ENCODE measurements at places on chromosomes 7 and 10.
A peak's percentile ranks its signal among the peaks of the same experiment; 100 is the strongest.

DNA sequence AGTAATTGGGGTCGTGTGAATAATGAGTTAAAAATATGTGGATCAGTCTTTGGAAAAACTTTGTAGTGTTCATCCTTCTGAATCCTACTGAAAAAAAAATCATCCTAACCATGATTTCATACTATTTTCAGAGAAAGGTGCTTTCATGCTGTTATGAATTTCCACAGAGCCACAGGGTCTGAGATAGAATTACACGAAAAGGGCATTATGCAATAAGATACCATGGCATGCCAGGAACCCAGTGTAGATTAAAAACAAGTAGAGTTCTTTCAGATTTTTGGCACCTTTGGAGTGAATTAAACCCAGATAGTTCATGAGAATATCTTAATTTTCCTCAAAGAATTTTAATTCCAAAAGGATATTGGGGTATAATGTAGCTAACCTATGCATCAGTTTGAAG is 47.5 kb upstream of the AGMO start:
- H3K36me3 ChIP-seq = no peaks in the 10 kb centered on the region
- H3K4me1 ChIP-seq = no peaks in the 10 kb centered on the region
- no peak for DNase-seq
- no peak overlapping the region for H3K4me3 ChIP-seq
- no peaks in the 10 kb centered on the region for H3K27me3 ChIP-seq

GRCh38 chr7:4730971-4731370 is 44.5 kb upstream of the AP5Z1 start:
- no peak overlapping the region for H3K4me3 ChIP-seq
- H3K27me3 ChIP-seq = no peaks in the 10 kb centered on the region
- H3K36me3 ChIP-seq = peaks cover 23% of the 10 kb centered on the region
- H3K4me1 ChIP-seq = peaks cover 36% of the 10 kb centered on the region
- no peak overlapping the region for H3K27ac ChIP-seq

- no peaks in the 10 kb centered on the region for H3K4me1 ChIP-seq
- H3K4me3 ChIP-seq = no peak overlapping the region
- DNase-seq = no peak
- no peak overlapping the region for H3K27ac ChIP-seq
- H3K27me3 ChIP-seq = no peaks in the 10 kb centered on the region
Observed at GRCh38 chr7:5445981-5446594, 22.5 kb upstream of the TNRC18 start.

GRCh38 chr7:36692456-36692855 is 31.8 kb downstream of the AOAH start:
- H3K27me3 ChIP-seq = no peaks in the 10 kb centered on the region
- peak; percentile 72 for DNase-seq
- H3K36me3 ChIP-seq = peaks cover 28% of the 10 kb centered on the region
- peak overlapping the region; percentile 81 for H3K4me3 ChIP-seq

DNA sequence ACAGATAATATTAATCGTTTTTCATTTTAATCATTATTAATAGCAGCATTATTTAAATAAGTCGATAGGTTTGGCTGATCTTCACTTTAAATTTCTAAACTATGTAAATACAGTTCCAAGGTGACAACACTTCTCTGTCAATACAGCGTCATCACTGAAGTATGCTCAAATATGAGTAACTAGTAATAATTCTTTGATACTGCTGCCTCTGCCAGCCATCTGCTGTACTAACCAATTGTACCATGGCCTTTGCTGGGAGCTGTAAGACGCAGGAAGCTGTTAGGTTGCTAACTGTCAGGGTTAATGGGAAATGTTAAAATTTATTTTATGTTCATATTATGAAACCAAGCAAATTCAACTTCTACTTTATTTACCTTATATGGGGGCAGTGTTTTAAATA is 1650.5 kb upstream of the LRRTM3 start:
- no peaks in the 10 kb centered on the region for H3K27me3 ChIP-seq
- H3K36me3 ChIP-seq = no peaks in the 10 kb centered on the region
- no peak for DNase-seq

- no peak overlapping the region for H3K27ac ChIP-seq
- no peaks in the 10 kb centered on the region for H3K36me3 ChIP-seq
- H3K27me3 ChIP-seq = peaks cover 28% of the 10 kb centered on the region
- no peak overlapping the region for H3K4me3 ChIP-seq
Observed at GRCh38 chr10:33237736-33238624, 96.5 kb downstream of the NRP1 start.

DNA sequence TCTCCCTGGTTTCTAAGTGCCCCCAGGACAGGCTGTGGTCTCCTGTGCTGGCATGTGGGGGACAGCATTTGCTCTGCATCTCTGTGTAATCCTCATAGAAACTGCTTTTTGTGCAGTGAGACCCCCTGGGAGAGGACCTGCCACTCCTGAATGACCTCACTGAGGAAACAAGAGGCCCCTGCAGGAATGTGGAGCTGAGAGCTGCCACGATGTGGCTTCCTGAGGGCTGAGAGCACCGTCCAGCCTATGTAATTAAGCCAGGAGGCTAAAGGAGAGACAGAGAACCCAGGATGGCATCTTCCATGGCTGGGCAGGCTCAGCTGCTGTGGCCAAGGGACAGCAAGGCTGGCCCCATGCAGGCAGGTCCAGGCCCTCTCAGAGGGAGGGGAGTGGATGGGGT is 32.3 kb upstream of the ADGRA1 start:
- no peaks in the 10 kb centered on the region for H3K36me3 ChIP-seq
- no peaks in the 10 kb centered on the region for H3K27me3 ChIP-seq
- no peak overlapping the region for H3K27ac ChIP-seq

GRCh38 chr10:115860182-115861107 is 412.6 kb downstream of the GFRA1 start:
- H3K4me3 ChIP-seq = no peak overlapping the region
- no peaks in the 10 kb centered on the region for H3K36me3 ChIP-seq

- H3K27me3 ChIP-seq = no peaks in the 10 kb centered on the region
- H3K4me3 ChIP-seq = no peak overlapping the region
Observed at GRCh38 chr10:31678139-31678536, 250.5 kb downstream of the ARHGAP12 start.

GRCh38 chr7:47170516-47170915 is 411.4 kb downstream of the TNS3 start:
- no peak overlapping the region for H3K27ac ChIP-seq
- no peak overlapping the region for H3K4me3 ChIP-seq
- H3K36me3 ChIP-seq = no peaks in the 10 kb centered on the region
- H3K4me1 ChIP-seq = no peaks in the 10 kb centered on the region

GRCh38 chr7:116801092-116801710 is 61.2 kb upstream of the CAPZA2 start:
- DNase-seq = no peak
- peak overlapping the region; percentile 42 for H3K27ac ChIP-seq
- peaks cover 8% of the 10 kb centered on the region for H3K4me1 ChIP-seq
- H3K27me3 ChIP-seq = peaks cover 16% of the 10 kb centered on the region
- H3K36me3 ChIP-seq = no peaks in the 10 kb centered on the region
- no peak overlapping the region for H3K4me3 ChIP-seq

DNA sequence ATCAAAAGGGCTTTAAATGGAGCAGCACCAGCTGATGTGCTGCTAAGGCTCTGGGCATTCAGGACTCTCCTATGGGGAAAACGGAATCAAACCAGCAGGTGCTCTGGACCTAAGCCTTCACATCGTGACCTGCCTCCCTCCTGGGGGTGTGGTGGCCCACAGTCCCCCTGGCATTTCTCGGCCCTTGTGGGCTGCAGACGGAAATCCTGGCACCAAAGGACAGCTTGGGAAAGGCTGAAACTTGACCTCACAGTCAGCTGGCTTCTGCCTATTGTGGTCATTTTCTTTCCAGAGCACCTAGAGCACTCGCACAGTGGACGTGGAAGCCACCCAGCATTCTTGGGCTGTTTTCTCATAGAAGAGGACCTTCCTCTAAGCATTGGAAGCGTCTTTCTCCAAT is 74.8 kb downstream of the TPST1 start:
- H3K27me3 ChIP-seq = peaks cover 3% of the 10 kb centered on the region
- no peaks in the 10 kb centered on the region for H3K36me3 ChIP-seq
- peak; percentile 40 for DNase-seq
- no peaks in the 10 kb centered on the region for H3K4me1 ChIP-seq

DNA sequence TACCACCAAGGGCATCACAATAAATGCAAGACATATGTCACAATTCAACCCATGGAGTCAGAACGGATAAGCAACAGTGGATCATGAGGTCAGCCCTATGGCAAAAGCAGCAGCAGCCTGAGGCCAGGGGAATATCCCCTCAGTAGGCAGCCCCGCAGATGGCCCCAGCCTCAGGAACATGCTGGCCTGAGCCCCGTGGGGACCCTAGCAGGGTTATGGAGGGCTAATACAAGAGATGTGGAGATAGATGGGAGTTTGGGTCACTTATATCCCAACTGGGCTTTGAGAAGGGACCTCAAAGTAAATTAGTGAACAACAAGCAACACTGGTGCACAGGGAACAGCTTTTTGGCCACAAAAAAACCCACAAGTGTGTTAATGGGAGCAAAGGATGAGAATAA is 9.1 kb downstream of the TMEM72 start:
- H3K36me3 ChIP-seq = no peaks in the 10 kb centered on the region
- H3K27me3 ChIP-seq = peaks cover 29% of the 10 kb centered on the region
- DNase-seq = no peak
- no peaks in the 10 kb centered on the region for H3K4me1 ChIP-seq
- no peak overlapping the region for H3K27ac ChIP-seq

GRCh38 chr10:117541909-117542705 is 439 bp upstream of the EMX2 start:
- no peak for DNase-seq
- H3K27ac ChIP-seq = peak overlapping the region; percentile 80
- H3K27me3 ChIP-seq = peaks cover 79% of the 10 kb centered on the region
- H3K4me1 ChIP-seq = peaks cover 9% of the 10 kb centered on the region

DNA sequence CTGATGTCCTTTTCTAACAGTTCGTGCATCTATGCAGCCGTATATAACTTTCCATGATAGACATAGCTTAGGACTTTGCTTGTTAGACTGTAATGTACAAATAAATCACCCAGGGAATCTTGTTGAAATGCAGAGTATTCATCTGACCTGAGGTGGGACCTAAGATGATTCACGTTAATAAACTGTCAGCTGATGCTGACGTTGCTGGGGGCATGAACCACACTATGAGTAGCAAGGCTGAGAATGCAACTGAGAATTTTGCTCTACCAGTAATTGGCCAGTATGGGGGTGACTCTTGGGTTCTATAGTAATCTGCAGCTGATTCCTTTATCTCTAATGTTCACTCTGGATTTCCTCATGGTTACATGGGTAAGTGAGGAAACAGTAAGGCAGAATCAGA is 130.1 kb upstream of the MALRD1 start:
- no peak for DNase-seq
- no peak overlapping the region for H3K27ac ChIP-seq
- H3K4me3 ChIP-seq = no peak overlapping the region

DNA sequence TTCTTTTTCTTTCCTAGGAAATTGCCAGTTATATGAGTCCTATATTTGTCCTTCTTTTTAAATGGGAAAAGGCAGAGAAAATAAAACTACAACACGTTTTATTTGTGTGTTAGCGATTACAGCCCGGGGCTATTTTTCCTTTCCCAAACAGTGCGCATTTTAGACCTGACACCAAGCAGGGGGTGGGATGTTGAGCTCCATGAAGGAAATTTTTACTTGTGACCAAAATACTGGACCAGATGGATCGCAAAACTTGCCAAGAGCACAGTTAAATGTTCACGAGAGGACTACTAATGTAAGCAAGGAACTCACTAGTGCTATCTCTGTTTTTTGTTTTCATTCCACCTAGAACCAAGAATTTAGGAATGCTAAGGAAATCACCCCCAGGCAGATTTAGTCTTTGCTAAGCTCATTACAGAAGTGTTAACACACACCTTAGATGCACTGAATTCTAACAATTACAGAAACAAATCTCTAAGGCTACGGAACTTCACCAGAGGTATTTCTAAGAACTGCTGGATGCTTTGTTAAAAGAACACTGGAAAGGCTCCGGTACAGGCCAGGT is 114.8 kb downstream of the JAZF1 start:
- no peak overlapping the region for H3K27ac ChIP-seq
- peaks cover 2% of the 10 kb centered on the region for H3K4me1 ChIP-seq
- no peaks in the 10 kb centered on the region for H3K36me3 ChIP-seq
- DNase-seq = no peak
- H3K4me3 ChIP-seq = no peak overlapping the region

GRCh38 chr7:66974986-66975590 is 20.3 kb downstream of the SBDS start:
- H3K4me1 ChIP-seq = no peaks in the 10 kb centered on the region
- H3K36me3 ChIP-seq = no peaks in the 10 kb centered on the region
- DNase-seq = no peak
- H3K4me3 ChIP-seq = no peak overlapping the region
- no peaks in the 10 kb centered on the region for H3K27me3 ChIP-seq

- H3K36me3 ChIP-seq = peaks cover 7% of the 10 kb centered on the region
- no peaks in the 10 kb centered on the region for H3K27me3 ChIP-seq
- peak overlapping the region; percentile 73 for H3K27ac ChIP-seq
Observed at GRCh38 chr10:79335470-79336235, 11.6 kb upstream of the PPIF start.

DNA sequence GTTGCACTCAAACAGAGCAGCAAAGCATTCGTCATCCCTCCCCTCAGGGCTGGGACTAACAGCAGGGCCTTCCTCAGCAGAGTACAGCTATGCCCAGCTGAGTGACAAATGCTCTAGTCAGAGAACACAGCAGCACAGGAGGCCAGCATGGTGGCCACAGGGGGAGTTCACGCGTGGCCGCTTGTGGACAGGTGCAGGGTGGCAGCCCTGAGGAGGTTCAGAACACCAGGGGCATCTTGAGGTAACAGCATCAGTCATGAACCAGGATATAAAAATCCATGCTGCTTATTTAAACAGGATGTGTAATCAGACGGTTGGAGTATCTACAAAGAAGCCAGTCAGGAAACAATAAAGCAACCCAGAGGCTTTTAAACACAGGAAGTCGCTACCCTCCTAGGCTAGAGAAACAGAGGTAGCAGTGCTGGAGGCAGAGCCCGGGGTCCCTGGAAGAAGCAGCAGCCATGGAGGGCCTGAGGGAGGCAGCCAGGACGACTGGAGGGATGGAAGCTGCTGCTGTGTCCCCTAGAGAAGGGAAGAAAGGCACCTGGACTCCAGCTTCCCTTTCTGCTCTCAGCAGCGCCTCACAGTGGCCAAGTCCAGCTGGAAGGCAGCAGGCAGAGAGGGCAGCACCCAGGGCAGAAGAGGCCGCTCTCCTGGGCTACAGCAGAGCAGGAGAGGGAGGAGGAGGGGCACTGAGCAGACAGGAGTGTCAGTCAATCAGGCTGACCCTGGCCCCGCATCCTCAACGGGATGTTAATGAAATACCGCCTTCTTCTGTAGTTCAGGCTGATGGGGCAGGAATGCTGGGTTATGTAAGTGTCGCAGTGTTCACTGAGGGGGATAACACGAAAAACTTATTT is 70.8 kb upstream of the UCN3 start:
- DNase-seq = peak; percentile 93
- no peaks in the 10 kb centered on the region for H3K27me3 ChIP-seq
- peaks cover 66% of the 10 kb centered on the region for H3K4me1 ChIP-seq

DNA sequence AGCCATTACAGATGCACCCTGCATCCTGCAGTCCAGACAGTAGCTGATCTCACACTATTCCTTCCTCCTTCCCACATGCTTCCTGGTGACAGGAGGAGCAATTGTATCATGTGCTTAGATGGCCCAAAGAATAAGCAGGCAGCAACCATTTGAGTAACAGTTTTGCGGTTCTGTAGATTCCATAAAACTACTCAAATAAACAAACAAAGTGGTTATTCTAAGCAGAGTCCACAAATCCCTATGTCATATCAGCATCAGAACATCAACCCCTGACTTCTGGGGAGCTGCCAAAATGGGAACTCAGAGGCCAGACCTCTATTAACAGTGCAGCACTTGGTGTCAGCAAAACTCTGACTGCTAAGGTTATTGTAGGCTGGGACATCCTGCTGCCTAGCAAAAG is 226.0 kb downstream of the SORCS1 start:
- H3K27ac ChIP-seq = no peak overlapping the region
- H3K4me1 ChIP-seq = no peaks in the 10 kb centered on the region
- no peaks in the 10 kb centered on the region for H3K36me3 ChIP-seq

- H3K27me3 ChIP-seq = no peaks in the 10 kb centered on the region
- H3K36me3 ChIP-seq = no peaks in the 10 kb centered on the region
- no peak for DNase-seq
Observed at GRCh38 chr10:65861249-65861648, 1064.6 kb upstream of the LRRTM3 start.

Measured in activated CD4-positive, alpha-beta T cell treated with anti-CD3 and anti-CD28 coated beads, Interleukin-2, amount 10 ng/mL, durations not matched to agents 24 days and 14 days (primary cell).